ENCODE measurements at places on chromosomes 7 and 10.

DNA sequence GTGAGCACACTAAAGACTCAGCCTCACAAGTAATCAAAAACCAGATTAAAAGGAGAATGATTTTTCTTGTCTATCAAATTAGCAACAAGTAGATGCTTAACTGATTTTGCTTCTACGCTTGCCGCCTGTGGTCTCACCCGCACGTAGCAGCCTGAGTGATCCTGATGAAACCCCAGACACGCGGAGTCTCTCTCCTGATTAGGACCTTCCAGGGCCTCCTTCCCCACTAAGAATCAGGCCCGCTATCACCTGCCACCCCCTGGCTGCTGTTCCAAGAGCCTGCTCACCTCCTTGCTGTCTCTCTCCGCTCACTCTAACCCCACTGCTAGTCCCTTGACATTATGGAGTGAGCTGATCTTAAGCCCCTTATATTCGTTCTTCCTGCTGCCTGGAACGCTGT is 325.9 kb upstream of the NRP1 start:
- DNase-seq = no peak

DNA sequence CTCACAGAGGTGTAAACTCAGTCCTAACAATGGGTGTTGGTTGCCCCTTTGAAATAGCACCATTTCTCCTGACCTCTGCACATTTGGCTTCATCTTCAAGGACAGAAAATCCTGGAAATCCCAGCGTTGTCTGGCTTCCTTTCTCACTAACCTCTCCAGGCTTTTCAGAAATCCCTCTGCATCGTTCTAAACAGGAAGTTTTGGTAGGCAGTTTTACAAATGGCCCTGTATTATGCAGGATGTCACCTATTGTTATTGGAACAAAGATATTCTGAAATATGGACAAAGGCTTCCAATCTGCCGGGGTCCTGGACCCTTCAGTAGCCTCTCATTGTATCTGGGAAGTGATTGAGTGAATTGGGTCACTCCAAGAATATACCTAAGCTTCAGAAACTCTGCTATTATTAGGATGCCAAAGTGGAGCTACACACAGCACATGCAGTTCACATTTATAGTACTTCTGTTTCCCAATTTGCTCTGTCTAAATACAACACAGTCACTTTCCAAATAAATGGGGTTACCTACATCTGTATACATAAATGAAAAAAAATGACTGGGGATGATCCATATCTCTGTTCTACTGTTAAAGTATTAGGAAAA is 134.8 kb upstream of the KLF6 start:
- no peak for DNase-seq

- DNase-seq = no peak
Measured at GRCh38 chr7:116583653-116584052, 58.8 kb downstream of the CAV1 start.

DNA sequence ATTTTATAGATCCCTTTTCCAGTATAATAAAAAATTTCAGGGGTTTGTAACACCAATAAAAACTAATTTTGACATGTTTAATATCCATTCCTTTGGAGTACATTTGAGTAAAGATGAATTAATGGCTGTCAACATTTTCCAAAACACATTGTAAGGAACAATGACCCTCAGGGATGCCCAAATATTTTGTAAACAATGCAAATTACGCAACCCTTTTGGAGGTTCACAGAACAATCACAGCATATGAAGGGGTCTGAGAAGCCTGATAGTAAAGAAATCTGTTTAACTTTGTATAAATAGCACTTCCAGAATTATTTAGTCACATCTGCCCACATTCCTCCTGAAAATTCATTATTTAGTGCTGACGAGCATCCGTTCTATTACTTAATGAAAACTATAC is 152.8 kb upstream of the FEZF1 start:
- no peak for DNase-seq

GRCh38 chr7:48193421-48193820 is 22.2 kb downstream of the ABCA13 start:
- DNase-seq = no peak
